Stimulated activated CD8-positive, alpha-beta memory T cell treated with anti-CD3 and anti-CD28 coated beads, Interleukin-4, amount 100 ng/mL, for 48 hours (primary cell): ENCODE measurements at places on chromosomes 11 and 22.

DNA sequence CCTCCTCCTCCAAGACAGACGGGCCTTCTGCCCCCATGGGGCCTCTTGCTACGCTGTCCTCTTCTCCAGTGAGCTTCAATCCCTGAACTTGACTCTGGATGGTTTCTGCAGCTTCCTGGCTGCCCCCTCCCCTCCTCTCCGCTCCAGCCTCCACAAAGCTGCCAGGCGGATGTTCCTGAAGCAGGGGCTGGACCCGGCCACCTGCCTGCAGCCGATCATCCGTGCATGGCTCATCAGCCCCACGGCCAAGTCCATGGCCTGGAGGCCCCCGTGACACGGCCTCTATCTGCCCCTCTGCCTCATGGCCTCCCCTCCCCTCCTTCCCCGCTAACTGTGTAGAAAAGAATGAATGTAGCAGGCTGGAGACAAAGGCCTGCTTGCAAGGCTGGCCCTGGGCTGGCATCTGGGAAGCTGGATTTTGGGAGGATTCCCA, 6.8 kb upstream of the SUN2 start:
- no peak for DNase-seq

- DNase-seq = no peak
Observed at GRCh38 chr11:102640946-102641345, 15.8 kb upstream of the MMP20 start.

- DNase-seq = no peak
Observed at GRCh38 chr22:39139933-39140332, 12.5 kb downstream of the CBX7 start.

DNA sequence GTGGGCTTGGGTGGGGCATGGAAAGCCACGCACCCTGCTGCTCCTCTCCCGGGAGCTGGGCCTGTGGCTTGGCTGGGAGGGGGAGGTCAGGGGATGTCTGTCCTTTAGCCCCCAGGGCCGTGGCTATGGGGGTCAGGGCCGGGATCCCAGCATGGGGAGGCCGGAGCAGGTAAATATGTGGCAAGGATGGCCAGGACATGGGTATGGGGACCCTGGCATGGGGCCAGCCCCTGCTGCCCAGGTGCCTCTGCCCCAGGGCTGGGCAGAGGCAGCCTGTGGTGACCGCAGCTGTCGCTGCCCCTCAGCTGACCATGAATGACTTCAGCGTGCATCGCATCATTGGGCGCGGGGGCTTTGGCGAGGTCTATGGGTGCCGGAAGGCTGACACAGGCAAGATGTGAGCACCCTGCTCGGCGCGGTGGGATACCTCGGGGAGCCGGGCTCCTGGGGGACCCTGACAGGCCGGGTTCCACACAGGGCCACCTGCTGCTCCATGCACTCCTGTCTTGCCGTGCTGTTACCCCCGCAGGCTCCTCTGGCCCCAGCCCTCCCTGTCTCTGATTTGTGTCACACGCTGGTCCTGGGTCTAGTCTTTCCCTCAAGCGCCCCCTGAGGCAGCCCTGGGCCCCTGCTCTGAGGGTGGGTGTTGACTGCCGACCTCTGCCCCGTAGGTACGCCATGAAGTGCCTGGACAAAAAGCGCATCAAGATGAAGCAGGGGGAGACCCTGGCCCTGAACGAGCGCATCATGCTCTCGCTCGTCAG, 8.1 kb upstream of the ANKRD13D start:
- DNase-seq = no peak

DNA sequence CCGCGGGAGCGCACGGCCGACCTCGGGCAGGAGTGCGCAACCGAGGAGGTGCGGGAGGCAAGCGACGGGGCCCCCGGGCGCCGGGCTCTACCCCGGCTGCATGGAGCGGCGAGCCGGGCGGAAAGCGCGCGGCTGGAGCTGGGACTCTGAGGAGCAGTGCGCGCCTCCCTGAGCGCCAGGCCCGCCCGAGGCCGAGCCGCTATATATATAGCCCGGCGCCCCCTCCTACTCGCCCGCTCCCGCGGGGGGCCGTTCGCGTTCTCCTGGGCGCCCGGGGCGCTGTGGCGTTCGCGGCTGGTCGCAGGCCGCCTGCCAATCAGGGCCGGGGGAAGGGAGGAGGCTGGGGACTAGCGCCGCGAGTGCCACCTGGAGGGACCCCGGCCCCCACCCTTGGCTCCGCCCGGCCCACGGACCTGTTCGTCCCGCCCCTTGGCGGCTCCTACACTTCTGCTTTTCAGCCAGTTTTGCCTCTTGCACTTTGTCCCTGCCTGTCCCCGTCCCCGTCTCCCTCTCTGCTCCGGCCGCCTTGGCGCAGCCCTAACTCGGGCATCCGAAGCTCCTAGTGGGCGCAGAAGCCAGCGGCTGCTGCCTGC, at the start of gene FGF4:
Gene FGF4, minus strand, starts transcription at position 179 of the 593 bp plus-strand sequence. CDS start 257 bp downstream, outside the sequence.
- no peak for DNase-seq

GRCh38 chr11:130886704-130887103, 29.6 kb downstream of the SNX19 start:
- DNase-seq = no peak

DNA sequence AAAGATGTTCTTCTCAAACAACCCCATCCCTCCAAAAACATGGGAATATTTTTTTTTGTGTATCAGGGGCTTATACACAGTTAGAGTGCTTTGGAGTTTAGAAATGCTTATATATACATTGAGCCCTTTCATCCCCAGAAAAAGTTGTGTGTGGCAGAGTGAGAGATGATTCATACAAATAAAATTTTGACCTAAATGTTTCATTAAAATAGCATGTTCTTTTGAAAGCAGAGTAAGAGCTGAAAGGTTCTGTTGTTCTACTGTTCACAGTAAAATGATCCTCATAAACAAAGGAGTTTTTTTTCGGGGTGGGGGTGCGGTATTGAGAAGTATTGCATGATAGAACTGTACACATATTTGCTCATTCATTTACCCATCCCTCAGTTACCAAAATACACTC, 512.4 kb downstream of the DLG2 start:
- no peak for DNase-seq

DNA sequence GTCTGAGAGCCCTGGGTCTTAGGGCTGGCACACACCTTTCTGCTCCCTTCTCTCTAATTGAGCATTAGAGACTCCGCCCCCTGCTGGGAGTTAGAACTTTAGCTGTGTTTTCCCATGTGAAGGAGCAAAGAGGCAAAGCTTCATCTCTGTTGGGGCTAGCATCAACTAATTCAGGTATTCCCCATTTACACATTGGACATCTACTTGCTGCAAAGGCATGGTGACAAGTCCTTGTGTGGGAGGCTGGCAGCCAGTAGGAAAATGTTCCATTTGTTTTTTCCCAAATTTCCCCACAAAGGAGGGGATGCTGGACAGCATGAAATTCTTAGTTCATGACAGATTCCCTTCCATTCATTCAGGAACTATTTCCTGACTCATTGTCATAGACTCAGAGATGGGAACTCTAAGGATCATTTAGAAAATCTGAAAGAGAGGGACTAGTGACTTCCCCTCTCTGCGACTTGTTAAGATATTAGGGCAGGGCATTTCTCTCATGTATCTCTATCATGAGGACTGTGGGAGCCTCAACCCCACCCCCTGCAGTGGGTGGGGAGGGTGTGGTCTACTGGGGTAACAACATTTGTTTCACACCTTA, 3.6 kb downstream of the CD44 start:
- DNase-seq = no peak

GRCh38 chr11:108880510-108880909, 215.6 kb downstream of the DDX10 start:
- DNase-seq = no peak

DNA sequence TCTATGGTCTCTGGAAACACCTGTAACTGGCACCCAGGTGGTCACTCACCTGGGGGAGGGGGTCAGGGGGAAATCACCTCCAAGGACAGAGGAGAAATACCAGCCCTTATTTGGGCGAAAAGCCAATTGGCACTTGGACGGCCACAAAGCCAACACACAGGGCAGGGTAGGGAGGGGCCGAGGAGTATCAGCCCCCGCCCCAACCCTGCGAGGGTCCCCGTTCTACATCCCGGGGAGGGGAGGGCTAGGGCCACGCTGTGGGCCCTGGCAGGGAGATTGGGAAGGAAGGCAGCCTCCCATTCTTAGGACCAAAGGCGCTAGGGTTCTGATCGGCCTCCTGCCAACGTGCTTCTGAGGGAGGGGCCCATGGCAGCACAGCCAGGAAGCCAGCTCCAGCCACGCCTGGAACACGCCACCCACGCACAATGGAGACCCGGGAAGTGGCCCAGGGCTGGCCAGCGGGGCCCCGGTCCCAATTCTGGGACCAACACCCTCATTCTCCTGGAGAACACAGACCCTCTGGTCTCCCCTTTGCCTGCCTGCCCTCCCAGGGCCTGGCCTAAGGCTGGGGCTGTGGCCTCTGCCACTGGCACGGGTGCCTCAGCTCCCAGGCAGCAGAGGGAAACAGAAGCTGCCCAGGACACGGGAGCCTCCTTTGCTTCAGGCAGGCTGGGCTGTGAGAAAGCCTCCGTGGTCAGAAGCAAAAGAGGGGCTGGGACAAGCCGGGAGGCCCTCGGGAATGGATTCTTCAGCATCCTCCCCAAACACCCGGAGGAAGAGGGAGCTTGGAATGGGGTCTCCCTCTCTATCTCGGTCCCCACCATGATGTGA, 7.4 kb downstream of the CBX6 start:
- DNase-seq = peak; percentile 22

DNA sequence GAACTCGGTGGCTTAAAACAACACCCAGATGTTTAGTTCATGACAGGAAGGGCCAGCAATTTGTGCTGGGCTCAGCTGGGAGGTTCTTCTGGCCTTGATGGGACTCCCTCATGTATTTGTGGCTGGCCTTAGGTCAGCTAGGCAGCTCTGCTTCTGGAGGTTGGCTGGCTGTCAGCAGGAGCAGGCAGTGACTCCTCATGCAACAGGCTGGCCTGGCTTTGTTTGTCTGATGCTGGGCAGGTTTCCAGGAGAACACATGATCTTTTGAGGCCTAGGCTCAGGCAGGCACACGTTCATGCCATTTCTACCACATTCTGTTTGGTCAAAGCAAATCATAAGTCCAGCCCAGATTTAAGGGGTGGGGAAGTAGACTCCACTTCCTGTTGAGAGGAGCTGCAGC, 571.2 kb downstream of the TBC1D22A start:
- DNase-seq = no peak

DNA sequence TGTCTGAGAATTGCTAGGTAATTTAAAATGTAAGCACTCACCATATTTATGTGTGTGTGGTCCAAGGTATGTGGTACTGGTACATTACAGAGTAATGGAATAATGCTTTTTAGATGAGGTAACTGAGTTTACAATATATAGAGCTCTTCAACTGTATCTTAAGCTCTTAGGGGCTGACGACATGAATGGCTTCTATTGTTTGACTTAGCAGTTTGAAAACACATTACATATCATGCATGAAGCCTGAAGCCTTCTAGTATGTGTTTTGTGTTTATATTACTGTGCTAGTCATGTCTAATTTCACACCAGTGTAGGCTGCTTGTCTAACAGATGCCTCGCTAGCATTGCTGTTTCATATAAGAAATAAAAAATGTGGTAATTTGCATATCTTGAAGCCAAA, 37.2 kb downstream of the GAS2 start:
- no peak for DNase-seq

- DNase-seq = no peak
Observed at GRCh38 chr22:26806445-26807175, 149.2 kb downstream of the MIAT start.

DNA sequence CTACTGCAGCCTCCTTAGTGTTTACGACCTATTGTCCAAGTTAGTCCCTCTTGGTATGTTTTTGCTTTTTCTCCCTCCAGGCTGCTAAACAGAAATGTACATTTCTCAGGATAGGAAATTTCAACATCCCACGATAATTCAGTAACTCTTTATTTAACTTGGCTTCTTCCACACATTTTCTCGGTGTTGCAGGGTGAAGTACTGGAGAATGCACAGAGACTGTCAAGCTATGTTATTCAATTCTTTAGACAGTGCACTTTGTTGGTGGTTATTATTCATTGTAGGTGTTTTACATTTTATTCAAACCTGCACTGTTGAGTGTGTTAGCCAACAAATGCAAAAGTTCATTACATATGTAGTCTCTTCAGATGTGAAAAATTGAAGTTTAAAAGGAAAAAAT, 839.8 kb downstream of the LRRC4C start:
- no peak for DNase-seq

GRCh38 chr11:44930588-44931302, 19.9 kb downstream of the TP53I11 start:
- DNase-seq = no peak

- no peak for DNase-seq
Observed at GRCh38 chr22:46240073-46240472, 10.0 kb downstream of the CDPF1 start.

DNA sequence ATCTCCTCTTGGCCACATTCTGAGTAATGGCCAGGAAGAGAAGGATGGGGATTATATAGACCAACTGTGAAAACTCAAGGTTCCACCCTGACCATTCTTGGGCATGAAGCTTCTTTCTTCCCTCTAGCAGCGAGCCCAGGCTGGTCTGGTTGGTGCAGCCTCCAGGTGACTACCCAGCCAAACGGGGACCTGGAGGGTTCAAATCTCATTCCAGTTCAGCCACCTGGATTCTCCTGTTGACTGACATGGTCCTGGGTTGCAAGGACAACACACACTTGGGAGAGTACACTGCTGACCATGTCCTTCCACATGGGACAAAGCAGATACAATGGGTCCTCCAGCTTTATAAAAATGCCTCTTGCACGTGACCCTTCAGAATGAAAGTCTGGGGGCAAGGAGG, 67.0 kb downstream of the SHANK2 start:
- DNase-seq = no peak

GRCh38 chr11:104582431-104582830, 315.8 kb downstream of the CASP12 start:
- DNase-seq = no peak

GRCh38 chr11:83120327-83120726, 36.6 kb upstream of the PCF11 start:
- DNase-seq = no peak

- DNase-seq = no peak
Observed at GRCh38 chr11:68584991-68585524, 99.3 kb upstream of the GAL start.

- DNase-seq = peak; percentile 28
Observed at GRCh38 chr22:28034760-28035401, 115.8 kb upstream of the PITPNB start.

- DNase-seq = no peak
Observed at GRCh38 chr11:125413226-125413625, 82.8 kb downstream of the FEZ1 start.

DNA sequence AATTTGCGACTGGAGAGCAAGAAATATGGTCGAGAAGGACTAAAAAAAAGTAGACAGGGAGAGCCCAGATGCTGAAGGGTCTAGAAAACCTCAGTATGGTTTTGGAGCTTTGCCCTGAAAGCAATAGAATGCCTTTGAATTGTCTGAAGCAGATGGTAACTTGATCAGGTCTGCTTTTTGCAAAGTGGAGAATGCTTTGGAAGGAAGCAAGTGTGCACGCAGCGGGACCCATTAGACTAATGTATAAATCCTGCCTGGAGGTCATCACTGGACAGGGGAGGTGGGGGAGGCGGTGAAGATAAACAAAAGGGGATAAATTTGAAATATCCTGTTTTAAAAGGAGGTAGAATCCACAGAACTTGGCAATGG, 757 bp upstream of the HINFP start:
- DNase-seq = no peak

- no peak for DNase-seq
Observed at GRCh38 chr22:39625569-39626537, 55.3 kb downstream of the CACNA1I start.

- no peak for DNase-seq
Observed at GRCh38 chr11:26676641-26677040, 45.2 kb downstream of the SLC5A12 start.
